Stomach (tissue), 19 donors: ENCODE measurements at places on chromosomes 16 and 17. TPM values are rescaled to one million over a fixed set of nuclear protein-coding genes. Genes with fewer than 3 reads are reported as not detected.

Gene DCAF7
- polyA plus RNA-seq, result 14.8 TPM

Gene SEPTIN1
- 10.5 TPM for polyA plus RNA-seq

Gene TNRC6A
- polyA plus RNA-seq, result 30.2 TPM

Gene NLE1
- polyA plus RNA-seq, result 9.2 TPM

Gene NTN3
- not detected for polyA plus RNA-seq

Gene SLC35G6
- not detected for polyA plus RNA-seq

Gene PRR14
- 79.7 TPM for polyA plus RNA-seq
